ENCODE measurements at places on chromosomes 16 and 17.

DNA sequence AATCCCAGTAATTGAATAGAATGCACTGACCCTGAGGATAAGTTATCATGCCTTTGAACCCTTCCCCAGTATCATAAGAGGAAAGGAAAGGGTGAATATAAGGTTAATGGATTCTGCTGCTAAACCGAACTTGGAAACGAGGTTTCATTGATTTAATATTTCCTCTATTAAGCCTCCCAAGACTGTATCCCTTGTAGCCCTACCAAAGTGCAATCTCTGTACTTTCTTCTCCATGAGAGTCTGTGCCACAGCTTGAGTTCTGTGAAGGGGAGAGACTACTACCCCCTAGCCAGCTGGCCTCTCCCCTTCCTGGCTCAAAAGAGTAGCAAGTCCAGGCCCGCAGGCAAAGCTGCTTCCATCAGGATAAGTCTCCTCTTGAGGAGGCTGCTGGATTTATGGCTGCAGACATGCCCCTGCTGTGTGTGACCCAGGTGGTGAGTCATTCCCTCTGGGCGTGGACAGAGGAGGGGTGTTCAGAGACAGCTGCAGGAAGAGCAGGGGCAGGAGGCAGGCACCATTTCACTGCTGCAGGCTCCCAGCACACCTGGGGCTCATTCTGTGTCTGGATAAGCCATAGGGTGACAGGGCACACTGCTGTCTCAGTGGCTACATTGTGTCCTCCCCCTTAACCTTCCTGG lies 58.4 kb downstream of the TOM1L2 start:
- peak; percentile 99 for DNase-seq

GRCh38 chr16:84876873-84877606 lies 57.3 kb downstream of the CRISPLD2 start:
- DNase-seq: no peak

DNA sequence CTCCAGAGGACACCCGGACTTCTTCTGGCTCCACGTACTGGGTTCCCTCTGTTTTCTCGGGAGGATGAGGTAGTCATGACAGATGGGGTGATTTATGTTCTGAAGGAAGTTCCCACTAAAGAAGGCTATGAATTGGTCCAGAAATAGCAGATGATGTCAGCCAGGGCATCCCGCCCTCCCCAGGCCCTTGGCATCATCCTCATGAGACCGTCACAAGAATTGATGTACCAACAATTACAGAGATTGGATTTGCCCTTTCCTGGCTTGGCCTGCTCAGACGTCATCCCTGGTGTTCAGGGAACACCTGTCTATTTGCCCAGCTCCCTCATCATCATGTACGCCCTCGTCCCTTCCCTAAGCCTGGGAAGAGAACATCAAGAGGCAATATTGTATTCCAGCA lies 102.8 kb upstream of the CCL1 start:
- no peak for DNase-seq

- DNase-seq: no peak
Observed at GRCh38 chr16:11140098-11140375, 116.0 kb downstream of the SOCS1 start.

DNA sequence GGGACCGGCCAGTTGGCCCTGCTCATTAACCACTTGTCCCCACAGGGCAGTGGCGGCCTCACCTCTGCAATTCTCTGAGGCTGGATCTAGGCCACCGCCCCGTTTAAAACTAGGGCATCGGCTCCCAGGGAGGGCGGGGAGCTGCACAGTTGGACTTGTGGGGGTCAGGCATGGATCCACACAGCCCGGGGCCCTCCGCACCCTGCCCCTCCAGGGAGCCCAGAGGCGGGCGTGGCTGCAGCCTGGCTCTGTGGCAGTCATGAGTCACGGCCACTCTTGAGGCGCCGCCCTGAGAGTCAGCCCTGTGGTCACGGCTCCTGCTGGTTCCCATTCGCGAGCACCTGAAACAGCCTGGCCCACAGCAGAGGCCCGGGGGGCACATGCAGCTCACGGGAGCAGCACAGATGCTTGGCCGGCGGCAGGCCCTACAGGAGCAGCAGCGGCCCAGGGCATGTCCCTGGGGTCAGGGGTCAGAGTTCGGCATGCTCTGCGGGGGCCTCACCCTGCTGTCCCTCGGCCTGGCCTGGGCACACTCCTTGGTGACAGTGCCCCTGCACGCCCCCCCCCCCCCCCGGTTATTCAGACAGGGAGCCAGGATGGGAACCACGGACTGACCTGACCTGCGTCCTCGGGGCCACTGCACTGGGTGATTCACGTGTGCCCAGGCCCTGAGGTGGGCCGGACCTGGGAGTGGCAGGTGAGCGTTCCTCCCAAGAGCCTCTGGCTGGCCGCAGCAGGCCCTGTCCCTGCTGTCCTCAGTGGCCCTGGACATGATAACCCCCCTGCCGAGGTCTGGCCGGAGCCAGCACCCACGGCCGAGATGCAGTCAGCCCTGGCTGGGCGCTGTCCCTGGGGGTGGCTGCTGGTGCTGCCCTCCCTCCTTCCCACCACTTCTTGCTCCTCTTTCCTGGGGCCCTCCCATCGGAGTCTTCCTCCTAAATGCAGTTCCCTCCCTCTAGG lies 8.2 kb downstream of the CAPN15 start:
- DNase-seq: no peak

DNA sequence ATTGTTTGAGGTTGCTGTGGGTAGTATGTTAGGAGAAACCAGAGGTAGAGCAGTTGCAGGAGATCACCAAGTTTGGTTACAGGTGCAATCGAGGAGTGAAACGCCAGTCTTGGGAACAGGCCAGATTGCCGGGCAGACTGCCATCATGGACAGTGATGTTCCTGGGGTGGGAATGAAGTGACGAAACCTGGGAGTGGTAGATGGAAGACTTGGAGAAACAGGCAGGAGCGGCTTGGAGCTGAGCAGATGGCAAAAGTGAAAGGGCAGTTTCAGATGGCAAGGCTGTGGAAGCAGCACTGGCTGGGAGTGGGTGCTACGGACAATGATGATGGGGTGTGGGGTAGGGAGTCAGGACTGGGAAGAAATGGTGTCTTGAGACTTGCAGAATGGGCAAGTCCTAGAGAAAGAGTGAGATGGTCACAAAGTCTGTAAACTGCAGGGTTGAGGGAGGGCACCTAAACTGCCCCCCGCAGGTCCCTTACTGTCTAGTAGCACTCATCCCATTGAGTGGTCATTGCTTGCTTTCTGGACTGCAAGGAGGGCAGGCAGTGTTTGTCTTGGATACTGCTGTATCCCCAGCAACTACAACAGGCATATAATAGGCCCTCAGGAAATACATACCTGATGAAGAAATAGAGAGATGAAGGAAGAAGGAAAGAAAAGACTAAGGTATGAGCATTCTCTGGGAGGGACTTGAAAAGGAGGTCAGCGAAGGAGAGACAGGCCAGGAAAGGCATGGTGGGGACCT lies 29.5 kb upstream of the ULK2 start:
- no peak for DNase-seq

- DNase-seq: no peak
Observed at GRCh38 chr16:12652924-12653323, 150.8 kb downstream of the CPPED1 start.

DNA sequence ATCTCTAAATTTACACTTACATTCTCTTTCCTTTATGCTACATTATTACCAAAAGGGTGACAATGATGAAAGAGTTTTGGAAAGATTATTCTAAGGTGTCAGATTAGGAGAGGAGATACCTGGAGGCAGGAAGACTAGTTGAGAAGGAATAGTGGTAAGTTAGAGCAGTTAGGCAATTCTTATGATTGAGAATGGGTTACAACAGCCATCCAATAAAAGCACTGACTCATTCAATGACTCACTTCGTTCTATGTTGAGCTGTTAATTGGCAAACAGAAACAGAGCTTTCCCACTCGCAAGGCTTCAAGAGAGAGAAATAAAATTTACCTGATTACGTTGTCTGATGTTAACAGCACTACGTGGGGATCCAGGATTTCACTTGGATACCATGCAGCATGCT lies 5.8 kb downstream of the NUP88 start:
- no peak for DNase-seq

GRCh38 chr17:49939318-49939717 lies 29.7 kb upstream of the DLX4 start:
- no peak for DNase-seq

DNA sequence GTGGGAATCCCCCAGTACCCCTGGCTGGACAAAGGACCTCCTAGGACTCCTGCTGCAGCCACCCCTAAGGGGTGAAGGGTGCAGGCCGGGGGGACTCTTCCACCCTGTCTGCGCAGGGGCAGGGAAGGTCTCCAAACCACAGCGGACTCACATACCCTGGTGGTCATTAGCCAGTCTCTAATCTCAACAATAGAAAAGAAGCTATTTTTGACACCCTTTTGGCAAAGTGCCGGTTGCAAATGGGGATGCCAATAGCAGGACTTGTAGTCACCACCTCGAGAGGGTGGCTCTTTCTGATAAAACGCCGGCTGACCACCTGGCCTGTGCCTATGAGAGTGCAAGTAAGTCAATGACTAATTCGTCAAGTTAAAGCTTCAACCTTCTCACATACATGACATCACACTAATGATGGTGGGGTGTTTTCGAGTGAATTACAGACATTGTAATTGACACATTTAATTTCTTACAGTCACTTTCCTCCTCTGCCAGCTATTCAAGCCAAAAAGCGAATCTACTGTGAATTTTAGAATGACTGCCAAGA lies 23.1 kb upstream of the DNAH17 start:
- no peak for DNase-seq

DNA sequence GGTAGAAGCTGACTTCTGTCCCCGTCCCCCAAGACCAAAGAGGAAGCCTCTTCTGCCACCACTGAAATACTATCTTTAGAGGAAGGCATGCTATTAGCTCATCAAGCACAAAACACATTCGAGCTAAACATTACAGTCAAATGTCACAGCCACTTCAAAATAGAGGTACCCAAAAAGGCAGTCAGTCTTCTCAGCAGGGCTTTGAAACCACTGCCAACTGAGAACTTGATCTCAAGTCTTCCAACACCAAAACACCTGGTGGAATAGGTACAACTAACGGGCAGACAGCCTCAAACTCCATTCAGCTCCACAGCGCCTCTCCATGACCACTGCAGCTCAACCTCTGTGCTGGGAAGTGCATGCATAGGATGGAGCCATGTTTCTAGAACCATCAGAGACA lies 36.0 kb downstream of the ZFHX3 start:
- DNase-seq: no peak

DNA sequence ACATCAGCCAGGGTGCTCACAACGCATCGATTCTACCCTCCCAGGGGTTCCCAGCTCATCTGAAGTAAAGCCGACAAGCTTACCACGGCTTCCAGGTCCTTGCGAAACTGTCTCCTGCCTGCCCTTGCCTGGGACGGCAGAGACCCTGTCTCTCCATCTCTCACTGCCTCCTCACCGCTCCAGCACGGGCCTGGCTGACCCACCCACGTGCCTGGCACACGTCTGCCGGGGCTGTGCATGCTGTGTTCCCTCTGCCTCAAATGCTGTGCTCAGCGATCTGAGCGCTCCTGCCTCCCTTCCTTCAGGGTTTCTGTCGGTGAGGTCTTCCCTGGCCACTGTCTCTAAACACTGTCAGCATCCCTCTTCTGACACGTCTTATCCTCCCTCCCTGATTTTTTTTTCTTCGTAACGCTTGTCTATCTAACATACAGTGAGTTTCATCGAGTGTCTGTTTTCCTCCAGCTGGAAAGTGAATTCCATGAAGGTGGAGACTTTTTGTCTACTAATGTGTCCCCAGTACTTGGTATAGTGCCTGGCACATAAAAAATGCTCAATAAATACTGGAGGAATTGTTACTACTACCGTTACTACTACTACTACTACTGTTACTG lies 208.4 kb downstream of the IRF8 start:
- DNase-seq: no peak

- peak; percentile 54 for DNase-seq
Observed at GRCh38 chr16:24074574-24074973, 181.6 kb upstream of the CACNG3 start.

GRCh38 chr16:60945225-60945624 lies 1091.0 kb downstream of the CDH8 start:
- DNase-seq: no peak

DNA sequence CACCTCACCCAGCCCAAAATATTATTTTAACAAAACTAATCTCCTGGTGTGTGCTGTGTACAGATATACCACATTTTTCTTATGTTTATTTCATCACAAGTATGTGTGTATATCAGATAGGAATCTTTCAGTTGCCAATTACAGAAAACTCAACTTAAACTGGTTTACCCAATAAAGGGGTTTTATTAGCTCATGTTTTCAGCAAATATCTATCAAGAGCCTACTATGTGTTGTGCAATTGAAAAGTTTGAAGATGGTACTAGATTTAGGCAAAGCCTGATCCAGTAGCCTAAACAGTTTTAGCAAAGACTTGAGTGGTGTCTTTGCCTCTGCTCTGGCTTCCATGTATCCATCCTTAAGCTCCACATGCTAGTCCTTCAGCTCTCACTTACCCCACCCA lies 45.1 kb upstream of the LYRM9 start:
- DNase-seq: no peak

GRCh38 chr17:49100601-49101000 lies 32.0 kb upstream of the B4GALNT2 start:
- DNase-seq: no peak

GRCh38 chr17:74749279-74750038 lies 1.0 kb downstream of the NHERF1 start:
- peak; percentile 43 for DNase-seq

DNA sequence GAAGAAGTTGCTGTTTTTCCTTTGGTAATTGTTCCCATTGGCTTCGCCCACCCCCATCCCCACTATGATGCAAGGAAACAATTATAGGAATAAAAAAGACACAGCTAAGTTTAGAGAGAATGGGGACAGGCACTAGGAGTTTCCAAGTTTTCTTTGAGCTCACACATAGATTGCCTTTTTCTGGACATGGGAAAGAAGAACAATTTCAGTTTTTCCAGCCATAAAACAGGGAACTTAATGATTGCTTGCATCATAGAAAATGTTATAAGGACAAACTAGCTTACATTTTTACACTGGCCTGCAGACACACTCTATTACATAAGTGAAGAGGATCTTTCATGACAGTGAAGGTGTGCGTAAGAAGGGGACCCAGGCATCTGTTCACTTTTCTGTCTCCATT lies 142.3 kb upstream of the ZFHX3 start:
- no peak for DNase-seq

DNA sequence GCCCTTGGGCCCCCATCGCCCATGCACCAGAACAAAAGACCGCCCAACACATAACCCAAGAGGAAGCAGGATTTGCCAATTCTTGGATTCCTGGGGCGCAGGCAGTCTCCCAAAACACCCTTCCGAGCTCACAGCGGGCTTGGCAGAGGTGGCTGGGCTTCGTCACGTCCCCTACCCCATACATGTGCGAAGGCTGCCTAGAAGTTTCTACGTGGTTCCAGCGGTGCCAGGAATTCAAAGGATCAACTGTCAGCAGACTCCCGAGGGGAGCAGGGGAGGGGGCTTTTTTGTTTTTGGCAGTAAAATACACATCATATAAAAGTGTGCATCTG lies 80.8 kb upstream of the PLCG2 start:
- DNase-seq: no peak

DNA sequence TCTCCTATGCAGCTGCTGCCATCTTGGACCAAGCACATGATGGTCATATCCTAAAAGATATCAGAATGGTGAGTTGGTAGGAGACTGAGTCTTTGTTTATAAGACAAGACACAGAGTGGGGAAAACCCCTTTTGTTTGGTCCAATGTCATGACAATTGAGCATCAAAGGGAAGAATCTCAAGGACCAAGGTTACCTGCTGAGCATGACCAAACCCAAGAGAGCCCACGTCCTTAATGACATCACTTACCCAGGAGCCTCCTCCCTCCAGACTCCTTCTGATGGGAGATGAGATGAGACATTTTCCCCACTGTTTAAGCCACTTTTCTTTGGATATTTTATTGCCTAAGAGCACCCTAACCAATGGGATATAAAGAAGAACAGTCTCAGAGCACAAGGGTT lies 478.1 kb downstream of the NPIPA7 start:
- DNase-seq: no peak
